Stimulated activated CD8-positive, alpha-beta memory T cell treated with anti-CD3 and anti-CD28 coated beads, Interleukin-2, amount 100 ng/mL, for 48 hours (primary cell): ENCODE measurements at places on chromosomes 3 and 15.

DNA sequence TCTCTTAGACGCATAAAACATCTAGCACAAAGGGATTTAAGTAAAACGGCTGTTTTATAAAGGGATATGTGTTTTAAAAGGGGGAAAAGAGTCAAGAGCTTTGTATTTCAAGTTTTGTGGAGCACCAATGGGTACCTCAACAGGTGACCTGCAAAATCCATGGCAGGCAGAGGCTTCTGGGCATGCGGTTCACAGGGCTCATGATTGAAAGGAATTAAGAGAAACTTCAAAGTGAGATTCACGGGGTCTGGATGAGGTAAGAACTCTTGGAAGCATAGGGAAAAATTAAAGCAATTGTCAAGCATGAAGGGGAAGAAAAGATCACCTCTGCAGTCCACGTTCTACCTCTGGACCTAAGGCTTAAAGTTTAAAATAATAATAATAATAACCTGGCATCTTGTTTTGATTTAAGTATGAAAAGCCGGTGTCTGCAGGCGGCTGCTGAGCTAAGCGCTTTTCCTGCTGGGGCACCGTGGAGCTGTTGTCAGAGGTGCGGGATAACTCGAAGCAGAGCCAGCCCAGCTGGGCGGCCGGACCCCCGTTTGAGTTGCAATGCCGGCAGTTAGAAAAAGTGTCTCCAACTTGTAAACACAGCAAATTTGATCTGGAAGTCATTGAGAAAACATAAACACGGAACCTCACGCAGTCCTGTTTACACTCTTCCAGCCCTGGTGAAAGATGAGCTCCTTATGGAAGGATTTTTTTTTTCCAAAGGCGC is 40.5 kb downstream of the HES1 start:
- no peak for DNase-seq

DNA sequence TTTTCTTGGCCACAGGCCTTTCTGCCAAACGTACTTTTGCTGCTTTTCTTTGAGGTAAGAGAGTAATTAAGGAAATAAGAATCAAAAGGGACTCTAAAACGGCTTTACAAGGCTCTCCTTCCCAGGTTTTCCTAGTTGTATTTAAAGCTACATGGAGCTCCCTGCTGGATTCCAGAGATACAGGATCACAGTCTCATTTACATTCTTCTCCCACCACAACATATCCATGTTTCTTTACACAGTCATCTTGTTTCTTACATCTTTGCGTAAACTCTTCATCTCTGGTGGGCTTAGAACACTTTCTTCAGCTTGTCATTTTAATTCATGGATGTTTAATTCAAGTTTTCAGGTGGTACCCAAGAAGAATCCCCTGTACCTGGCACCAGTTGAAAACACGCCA is 117.6 kb upstream of the BFSP2 start:
- no peak for DNase-seq

GRCh38 chr15:70065006-70065722 is 32.6 kb downstream of the TLE3 start:
- DNase-seq: no peak

GRCh38 chr15:38176155-38176554 is 76.5 kb upstream of the SPRED1 start:
- no peak for DNase-seq

GRCh38 chr3:127120851-127121647 is 71.9 kb upstream of the PRR23E start:
- no peak for DNase-seq

GRCh38 chr3:36367912-36368573 is 12.3 kb upstream of the STAC start:
- no peak for DNase-seq

GRCh38 chr3:8538913-8539312 is 37.3 kb downstream of the LMCD1 start:
- no peak for DNase-seq

DNA sequence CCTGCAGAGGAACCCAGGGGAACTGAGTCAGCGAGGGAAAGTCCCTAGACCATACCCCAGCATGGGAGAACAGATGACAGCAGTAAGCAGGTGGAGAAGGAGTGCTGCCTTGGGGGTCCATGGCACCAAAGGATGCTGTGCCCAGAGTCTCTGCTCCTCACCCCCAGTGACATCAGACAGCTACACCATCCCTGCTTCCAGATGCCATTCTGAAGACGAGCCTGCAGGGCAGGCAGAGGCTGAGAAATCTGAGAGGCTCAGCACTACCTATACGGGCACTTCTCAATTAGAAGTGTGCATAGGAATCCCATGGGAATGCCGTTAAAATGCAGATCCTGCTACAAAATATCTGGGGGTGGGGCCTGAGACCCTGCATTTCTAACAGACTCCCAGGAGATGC is 211.3 kb upstream of the NSMCE3 start:
- no peak for DNase-seq

DNA sequence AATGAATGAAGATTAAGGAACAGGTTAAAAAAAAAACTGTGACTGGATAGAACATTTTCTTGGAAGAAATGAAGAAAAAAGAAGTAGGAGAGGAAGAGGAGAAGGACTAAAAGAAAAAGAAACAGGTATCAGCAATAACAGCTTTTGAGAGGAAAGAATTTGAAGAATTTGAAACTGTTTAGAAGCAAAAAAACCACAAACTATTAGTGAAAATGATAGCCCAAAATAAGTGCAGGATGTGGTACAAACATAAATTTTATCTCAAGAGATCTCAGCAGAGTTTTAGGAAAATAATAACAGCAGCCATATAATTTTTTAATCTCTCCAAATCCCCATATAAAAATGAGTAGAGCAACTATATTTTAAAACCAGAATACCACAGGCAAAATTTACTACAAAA is 8.8 kb upstream of the A4GNT start:
- DNase-seq: no peak

GRCh38 chr3:151197228-151197627 is 5.8 kb downstream of the GPR171 start:
- DNase-seq: no peak

GRCh38 chr3:155154255-155154654 is 74.1 kb downstream of the MME start:
- DNase-seq: no peak

- no peak for DNase-seq
Observed at GRCh38 chr3:193863657-193864357, 270.8 kb downstream of the OPA1 start.

DNA sequence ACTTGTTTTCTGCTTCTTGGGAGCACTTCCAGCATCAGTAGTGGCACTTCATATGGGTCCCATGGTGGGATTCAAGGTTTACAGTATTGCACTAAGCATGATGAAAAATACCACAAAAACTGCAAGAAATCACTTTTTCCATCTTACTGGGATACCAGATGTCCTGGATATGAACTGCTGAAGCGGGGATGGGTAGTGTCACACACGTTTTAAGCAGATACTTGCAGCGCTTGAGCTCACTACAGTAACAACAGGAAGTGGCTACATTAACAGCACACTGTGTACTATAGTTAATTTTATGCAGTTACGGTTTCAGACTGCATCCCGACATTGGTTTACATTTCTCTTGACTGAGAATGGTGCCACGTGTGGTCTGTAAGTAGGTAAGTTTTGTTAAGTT is 3.5 kb upstream of the ISG20 start:
- DNase-seq: no peak

DNA sequence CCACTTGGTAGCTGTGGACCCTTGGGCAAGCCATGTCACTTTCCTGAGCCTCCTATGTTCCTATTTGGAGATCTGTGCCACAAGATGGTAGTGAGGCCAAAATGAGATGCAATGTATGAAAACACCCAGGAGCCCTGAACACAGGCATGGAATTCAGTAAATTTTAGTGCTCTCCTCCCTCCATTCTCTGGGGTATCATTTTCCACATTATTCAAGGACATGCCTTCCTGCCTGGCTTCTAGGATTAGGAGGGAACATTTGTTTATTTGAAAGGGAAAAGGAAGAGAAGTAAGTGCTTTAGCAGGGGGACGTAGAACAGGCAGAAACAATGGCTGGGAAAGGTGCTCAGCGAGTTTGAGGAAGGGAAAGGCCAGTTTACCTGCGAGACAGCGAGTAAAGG is 98.8 kb downstream of the ATG7 start:
- DNase-seq: no peak

DNA sequence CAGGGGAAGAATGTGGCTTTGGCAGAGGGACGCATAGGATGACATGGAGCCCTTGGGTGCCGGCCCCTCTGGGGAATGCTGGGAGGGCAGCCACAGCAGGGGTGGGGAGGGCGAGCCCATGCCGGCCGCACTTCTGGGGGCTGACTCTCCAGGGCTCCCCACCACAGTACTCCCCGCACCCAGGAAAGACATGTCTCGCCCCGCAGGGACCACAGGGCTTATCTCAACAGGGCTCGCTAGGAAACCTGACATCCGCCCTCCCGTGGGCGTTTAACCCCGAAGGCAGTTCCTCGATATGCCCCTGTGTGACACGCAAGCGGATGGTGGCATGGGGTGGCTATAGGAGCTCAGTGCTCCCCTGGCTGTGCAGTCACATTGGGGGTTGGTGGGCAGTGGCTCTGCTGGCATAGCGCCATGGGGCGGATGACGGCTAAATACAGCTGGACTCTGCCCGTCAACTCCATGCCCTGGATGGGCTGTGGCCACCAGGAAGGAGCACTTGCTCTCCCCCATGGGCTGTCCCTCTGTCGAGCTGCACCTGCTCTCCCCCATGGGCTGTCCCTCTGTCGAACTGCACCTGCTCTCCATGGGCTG is 141.4 kb downstream of the ADAMTS17 start:
- DNase-seq: no peak

DNA sequence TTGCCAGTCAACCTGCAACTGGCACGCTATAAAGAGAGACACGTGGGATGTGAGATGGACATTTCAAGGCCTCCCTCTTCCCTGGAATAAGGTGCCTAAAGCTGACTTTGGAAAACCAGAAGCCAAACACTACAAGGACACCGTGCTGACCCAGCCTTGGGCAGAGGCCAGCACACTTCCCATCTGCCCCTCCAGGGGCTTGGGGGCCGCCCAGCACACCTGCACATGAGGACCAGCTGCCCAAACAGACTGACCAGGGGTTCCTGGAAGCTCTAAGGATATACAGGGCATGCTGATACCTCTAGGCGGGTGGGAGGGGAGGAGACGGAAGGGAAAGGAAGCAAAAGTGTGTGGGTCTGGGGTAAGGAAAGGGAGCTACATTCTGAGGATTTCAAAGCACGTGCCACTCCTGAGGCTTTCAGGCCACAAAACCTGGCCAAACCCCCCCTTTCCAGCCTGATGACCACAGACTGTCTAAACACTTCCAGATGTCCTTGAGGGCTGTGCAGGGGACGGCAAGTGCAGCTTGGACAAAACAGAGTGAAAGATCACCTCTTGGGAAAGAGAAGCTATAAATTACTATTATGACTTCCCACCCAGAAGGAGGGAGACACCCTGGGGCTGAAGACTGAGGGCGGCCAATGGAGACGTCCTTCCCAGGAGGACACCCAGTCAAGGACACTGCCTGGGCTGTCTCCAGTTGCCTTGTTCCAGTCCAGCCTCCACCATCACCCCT is 57.9 kb downstream of the ADCY5 start:
- DNase-seq: no peak

GRCh38 chr15:42444415-42445063 is 46.4 kb downstream of the ZNF106 start:
- DNase-seq: no peak

- DNase-seq: no peak
Observed at GRCh38 chr3:3578718-3579117, 220.5 kb upstream of the LRRN1 start.

- no peak for DNase-seq
Observed at GRCh38 chr3:160757233-160758106, 1.4 kb downstream of the PPM1L start.

GRCh38 chr3:141876381-141876890 is at the start of gene ATP1B3:
Gene ATP1B3 (plus strand): TSS chr3:141876643. CDS start chr3:141876802, 159 bp downstream.
- DNase-seq: peak; percentile 72

DNA sequence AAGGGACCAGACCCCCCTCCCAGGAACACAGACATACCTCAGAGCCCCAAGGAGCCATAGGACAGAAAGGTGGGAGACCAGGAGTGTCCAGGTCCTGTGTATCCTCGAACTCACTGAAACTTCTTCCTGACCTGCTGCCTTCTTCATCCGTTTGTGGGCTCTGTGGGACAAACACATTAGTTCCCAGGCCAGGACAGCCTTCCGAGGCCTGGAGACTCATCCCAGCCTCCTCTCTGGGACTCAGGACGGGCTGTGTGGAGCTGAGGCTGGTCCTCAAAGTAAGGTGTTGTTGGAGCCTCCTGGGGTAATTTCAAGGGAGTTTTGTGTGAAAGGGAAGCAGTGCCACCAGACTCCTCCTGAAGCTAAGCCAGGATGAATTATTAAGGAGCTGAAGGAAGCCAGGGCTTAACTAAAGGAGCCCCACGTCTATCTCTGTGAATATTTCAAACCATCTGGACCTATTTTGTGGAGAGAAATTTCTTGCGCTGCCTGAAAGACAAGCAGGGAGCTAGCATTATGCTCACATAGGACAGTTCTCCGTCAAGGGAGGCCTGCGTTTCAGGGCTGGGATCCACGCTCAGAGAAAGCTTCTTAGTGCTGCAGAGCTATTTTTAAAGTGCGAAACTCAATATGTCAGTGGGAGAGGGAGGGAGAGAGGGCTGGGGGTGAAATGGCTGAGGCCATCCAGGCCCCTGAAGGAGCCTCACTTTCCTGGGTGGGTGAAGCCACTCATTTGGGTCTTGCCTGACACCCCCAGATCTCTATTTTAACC is 29.8 kb upstream of the PLA2G4E start:
- no peak for DNase-seq

DNA sequence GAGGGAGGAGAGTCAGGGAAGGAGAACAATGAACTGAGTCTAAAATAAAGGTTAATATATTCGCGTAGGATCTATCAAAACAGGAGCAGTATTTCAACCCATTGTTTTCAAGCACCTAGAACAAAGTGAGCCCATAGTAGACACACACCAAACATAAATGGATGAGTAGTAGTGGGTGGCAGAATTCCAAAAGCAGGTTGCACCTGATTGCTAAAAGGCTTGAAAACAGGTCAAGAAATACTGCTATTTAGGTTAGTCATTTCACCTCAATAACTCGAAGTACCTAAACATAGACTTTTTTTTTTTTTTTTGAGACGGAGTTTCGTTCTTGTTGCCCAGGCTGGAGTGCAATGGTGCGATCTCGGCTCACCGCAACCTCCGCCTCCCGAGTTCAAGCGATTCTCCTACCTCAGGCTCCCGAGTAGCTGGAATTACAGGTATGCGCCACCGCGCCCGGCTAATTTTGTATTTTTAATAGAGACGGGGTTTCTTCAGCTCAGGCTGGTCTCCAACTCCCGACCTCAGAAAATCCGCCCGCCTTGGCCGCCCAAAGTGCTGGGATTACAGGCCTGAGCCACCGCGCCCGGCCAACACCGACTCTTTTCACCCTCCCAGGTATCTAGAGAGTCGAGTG is 855 bp upstream of the ABHD5 start:
- DNase-seq: no peak

DNA sequence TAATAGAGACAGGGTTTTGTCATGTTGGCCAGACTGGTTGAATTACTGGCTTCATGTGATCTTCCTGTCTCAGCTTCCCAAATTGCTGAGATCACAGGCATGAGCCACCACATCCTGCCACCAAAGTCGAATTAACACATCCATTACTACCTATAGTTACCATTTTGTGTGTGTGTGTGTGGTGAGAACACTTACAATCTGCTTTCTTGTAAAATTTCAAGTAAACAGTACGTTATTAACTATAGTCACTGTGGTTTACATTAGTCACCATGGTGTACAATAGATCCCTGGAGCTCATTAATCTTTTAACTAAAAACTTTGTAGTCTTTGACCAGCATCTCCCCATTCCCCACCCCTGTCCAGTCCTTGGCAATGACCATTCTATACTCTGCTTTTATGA is 270.0 kb downstream of the NAALADL2 start:
- no peak for DNase-seq
